ENCODE measurements at places on chromosomes 1 and 21. TPM values are rescaled to one million over a fixed set of nuclear protein-coding genes. Genes with fewer than 3 reads are reported as not detected.

GRCh38 chr1:31936981-31937299 is 1.2 kb downstream of the PTP4A2 start:
- no peak for DNase-seq

DNA sequence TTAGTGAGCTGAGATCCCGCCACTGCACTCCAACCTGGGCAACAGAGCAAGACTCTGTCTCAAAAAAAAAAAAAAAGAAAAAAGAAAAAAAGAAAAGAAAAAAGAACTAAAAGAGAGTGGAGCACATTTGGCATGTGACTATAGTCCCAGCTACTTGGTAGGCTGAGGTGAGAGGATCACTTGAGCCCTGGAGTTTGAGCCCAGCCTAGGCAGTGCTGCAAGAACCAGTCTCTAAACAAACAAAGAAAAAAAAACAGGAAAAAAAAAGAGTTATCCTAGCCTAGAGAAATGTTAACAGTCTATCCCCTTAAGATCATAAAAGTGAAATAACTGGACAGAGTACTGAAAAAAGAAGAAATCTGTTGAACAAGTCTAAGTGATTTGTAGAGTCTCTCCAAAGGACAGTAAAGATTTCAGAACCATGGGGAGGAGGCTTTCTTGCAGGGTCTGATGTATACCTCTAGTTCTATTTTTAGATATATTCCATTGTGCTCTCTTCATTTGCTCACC is 4.5 kb upstream of the PRDX1 start:
- DNase-seq: no peak

- no peak for DNase-seq
Observed at GRCh38 chr1:18126616-18127015, 19.0 kb downstream of the IGSF21 start.

GRCh38 chr1:24329331-24329730 is 10.2 kb downstream of the GRHL3 start:
- no peak for DNase-seq

DNA sequence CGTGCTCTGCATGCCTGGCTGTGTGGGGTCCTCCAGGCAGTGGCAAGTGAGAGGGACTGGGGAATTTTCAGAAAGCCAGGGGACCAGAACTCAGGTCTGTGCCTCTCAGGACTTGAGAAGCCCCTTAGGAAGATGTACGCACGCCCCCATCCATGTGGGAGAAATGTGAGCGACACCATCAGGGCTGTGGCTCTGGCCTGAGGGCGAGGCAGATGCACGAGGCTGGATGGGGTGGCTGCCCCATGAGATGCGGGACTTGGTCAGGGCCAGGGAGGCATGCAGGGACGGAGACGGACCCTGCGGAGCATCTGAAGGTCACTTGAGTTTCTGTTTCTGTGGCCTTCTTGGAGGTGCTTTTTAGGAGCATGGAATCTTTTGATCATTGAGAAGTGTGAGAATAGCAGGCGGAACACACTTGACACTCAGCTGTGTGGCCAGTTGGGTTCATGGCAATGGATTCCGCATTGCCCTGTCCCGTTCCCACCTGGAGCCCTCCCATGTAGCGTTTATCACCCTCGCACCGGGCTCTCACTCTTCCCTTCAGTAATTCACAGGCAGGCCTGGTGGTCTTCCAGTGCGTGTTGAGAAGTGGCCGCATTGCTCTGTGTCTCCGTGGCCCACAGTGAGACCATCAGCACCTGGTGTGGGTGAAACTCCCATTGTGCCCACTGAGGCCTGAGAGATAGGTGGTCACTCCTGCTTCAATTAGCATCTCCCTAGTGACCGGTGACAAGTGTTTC is 30.7 kb upstream of the ACTRT2 start:
- DNase-seq: no peak

DNA sequence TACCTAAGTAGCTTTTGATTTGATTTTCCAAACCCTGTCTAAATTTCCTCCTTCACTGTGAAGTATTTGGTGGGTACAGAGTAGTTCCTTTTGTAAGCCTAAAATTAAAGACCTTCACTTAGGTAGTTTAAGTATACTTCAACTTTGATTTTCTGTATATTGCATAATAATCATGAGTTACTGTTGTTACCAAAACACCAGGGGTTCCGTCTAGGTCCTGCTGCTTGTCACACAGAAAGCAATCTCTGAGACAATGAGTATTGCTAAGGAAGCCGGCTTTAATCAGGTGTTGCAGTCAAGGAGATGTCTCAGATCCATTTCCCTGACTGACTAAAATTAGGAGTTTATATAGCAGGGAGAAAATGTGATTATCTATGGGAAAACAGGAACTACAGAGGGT is 15.3 kb downstream of the RPS6KC1 start:
- DNase-seq: no peak

DNA sequence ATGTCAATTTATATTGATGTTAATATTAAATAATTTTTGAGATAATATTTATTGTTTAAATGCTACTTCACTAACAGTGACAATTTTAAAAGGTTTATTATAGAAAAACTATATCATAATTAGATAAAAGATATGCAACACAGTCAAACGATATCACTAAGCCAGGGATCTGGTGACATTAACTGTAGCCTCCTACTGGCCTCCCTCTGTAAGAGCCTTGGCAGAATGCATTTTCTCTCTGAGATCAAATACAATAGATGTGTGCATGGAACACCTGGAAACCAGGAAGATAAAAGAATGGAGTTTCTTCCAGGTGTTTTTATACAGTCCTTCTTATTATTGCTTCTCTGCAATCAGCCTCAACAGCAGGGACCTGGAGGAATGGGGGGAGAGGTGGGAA is 1762.1 kb downstream of the BRINP3 start:
- no peak for DNase-seq

- no peak for DNase-seq
Observed at GRCh38 chr1:60898987-60899386, 183.4 kb upstream of the NFIA start.

DNA sequence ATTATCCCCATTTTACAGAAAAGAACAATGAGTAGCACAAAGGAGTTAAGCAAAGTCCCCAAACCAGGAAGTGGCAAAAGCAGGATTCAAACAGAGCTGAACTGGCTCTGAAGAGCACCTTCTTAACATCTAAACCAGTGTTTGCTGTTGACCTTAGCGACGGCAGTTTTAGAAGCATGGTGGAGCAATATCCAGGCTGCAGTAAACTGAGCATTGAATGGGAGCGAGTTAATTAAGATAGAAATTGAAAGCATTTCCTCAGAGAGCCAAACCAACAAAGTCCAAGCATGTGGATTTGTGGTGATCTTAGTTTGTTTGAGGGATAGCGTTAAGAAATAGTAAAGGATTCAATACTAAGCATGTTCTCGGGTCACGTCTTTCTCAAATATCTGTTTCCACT is 13.4 kb upstream of the ZNF281 start:
- DNase-seq: no peak

FCAMR gene
- total RNA-seq: not detected

GRCh38 chr1:205449254-205449749 is 6.5 kb downstream of the BLACAT1 start:
- no peak for DNase-seq

DNA sequence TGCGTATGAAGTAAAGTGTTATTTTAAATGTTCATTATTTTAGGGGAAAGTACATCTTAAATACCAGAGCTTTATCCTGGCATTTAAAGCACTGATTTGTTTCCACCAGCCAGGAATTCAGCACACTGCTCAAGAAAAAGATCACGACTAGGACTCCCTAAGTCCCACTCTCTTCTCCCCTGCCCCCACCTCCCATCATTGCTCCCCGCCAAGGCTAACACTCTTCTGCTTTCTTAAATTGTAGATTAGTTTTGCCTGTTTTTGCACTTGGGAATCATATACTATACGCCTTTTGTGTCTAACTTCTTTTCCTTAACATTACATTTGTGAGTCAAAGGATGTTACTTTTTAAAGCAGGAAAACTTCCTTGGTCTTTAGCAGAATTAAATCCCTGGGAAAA is 37.5 kb upstream of the C1orf105 start:
- no peak for DNase-seq

DNA sequence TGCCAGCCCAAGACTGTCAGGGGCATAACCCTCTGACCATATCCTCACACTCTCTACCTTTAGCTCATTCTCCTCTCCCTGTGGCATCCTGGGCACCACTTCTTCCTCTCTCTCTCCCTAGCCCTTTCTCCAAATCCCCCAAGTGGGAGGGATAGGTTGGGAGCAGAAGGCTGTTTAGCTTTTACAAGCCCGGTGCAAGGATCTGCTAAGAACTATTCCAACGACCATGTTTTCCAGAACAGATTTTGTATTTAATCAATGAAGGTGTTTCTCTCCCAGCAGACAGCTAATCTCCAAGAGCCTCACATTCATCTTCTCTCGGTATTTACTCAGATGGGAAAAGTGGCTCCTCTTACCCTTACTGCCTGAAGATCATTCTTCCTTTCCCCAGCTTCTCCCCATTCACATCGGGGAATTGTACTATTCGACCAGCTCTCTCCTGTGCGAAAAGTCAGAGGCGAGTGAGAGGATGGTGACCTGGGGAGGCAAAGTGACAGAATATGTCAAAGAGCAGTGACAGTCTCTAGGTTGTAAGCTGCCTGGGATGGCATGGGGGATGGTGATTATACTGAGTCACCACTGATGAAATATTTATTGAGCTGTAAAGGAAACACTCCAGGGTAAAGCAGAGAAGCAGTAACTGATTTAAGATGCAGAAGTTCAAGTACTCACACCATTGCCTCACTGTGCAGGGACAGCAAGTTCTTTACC is 47.0 kb upstream of the RBM15 start:
- DNase-seq: no peak

SELE gene
- 0.12 TPM for total RNA-seq

DNA sequence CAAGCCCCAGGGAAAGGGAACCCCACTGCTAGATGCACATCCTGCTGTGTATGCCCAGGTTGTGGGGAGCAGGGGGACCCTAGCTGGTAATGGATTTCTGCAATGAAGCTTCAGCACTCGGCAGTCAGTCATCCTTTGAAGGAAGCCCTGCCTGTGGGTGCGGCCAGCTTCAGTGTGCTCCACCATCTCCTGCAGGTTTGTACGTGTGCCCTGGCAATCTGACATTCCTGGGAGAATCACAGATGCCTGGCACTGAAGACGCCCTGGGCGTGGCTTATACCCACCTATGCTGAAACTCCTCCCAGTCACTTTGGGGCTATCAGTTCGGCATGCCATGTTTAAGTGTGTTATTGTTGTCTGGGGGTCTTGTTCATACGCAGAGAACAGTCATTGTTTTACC is 6.8 kb downstream of the SPRR5 start:
- no peak for DNase-seq

GRCh38 chr21:33775100-33775828 is 133.0 kb downstream of the ITSN1 start:
- no peak for DNase-seq

DNA sequence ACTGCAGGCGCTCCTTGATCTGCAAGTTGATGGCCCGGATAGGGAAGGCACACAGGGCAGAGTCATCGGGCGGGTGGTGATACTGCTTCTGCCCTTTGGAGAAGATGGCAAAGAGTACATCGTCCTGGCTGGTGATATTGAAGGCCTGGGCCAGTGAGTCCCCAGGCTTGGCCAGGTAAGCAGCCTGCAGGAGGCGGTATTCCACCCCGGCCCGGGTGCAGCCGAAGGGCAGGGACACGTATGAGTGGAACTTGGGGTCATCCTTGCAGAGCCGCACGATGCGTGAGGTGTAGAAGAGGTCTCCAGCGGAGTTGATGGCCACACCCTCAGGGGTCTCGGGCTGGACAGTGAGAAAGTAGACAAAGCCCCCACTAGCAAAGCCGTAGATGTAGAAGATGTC is 27.4 kb downstream of the PLXNA2 start:
- no peak for DNase-seq

DNA sequence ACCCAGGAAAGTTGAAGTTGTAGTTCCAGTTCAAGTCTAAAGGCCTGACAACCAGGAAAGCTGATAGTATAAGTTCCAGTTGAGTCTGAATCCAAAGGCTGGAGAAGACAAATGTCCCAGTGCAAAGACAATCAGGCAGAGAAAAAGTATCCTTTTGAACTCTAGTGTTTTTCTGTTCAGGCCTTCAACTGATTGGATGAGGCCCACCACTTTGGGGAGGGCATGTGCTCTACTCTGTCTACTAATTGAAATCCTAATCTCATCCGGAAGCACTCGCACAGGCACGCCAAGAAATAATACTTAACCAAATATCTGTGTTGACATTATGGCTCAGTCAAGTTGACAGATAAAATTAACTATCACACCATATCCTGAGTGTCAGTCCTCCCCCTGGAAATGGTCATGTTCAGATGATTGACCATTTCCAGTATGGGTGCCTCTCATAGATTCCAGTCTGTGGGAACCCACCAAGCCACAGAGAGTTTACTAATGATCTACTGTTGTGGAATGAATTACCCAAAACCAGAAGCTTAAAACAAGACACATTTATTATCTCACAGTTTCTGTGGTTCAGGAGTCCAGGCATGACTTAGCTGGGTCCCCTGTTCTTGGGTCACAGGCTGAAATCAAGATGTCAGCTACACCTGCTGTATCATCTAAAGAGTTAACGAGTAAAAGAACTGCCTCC is 296.3 kb upstream of the ZP4 start:
- DNase-seq: no peak

BARHL2 gene
- not detected for total RNA-seq

GRCh38 chr1:150549496-150550221 is 451 bp downstream of the ADAMTSL4 start:
- peak; percentile 60 for DNase-seq

DNA sequence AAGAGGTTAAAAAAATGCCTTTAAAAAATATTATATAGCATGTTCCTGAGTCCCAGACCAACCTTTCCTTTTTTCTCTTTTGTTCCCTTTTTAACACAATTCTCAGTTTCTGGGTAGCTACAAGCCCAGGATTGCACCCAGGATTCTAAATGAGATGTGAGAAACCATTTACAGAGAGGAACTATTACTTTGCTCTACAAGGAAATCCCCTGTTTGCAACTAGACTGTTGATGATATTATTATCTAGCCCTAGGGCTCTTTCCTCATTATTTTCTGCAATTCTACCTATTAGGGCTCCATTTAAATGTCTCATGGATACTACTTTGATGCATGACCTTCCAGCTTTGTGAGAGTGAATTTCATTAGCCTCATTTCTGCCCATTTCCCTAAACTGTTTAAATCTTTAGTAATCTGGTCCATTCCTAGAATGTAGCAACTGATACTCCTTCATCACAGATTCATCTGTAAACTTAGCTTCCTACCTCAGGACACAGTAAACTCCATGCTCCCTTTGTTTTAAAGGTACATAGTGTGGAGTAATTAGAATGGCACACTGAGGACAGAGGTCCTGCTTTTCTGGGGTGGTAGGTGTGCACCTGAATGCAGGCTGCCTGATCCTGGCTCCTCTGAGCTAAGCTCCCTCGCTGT is 7.1 kb upstream of the KIF14 start:
- DNase-seq: no peak

RNASEL gene
- 4.4 TPM for total RNA-seq

Measured in psoas muscle (tissue), 8 donors.